ENCODE measurements at places on chromosomes 2 and 18.

DNA sequence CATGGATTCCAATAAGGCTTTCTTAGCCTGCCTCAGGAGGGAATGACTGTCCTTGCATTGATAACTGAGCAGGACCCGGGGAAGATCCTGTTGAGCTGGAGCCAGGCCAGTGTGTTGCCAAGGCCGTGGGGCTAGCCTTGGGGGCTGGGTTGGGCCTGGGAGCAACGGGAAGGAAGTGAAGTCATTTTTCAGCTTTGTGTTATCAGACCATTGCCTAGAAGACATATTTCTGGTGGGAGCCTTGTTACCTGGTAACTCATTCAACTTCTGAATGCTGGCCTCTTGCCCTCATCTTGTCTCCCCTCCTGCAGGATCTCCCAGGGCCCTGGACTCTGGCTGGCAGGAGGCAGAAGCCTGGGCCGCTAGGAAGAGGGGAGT lies 92.7 kb upstream of the MGAT5 start:
- no peak for DNase-seq

DNA sequence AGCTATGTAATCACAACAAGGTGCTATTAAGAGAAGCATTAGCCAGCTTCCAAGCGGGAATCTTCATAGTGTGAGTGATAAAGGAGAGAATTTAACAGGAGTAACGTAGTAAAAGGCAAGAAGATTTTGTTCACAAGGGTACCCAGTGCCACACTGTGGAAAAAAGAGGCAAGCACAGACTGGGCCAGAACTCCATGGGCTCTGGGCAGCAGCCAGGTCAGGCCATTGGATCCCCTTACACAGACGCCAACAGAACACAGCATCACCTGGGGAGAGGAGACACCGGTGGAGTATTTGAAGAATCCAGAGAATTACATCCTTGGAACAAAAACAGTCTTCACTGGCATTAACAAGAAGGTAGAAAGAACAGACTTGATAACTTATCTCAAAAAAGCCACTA lies 21.2 kb downstream of the AMER3 start:
- no peak for DNase-seq

- peak; percentile 35 for DNase-seq
Observed at GRCh38 chr2:64730551-64731262, 77.0 kb upstream of the SERTAD2 start.

DNA sequence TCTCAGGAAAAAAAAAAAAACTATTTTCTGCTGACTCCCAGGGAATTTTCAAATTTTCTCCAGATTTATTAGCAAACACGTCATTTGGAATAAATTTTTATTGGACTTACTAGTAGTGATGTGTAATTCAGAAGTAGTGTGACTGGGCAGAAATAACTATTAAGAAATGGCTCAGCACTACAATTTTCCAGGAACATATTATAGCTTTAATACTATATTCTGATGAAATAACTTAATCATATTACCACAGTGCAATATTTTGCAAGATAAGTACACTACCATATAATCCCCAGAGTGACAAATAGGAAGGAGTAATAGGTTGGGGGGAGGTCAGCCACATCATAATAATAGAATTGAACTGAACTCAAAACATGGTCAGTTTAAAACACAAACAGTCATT lies 19.7 kb upstream of the TNFAIP6 start:
- no peak for DNase-seq

- DNase-seq = peak; percentile 54
Observed at GRCh38 chr2:191030521-191031154, 16.7 kb upstream of the STAT1 start.

DNA sequence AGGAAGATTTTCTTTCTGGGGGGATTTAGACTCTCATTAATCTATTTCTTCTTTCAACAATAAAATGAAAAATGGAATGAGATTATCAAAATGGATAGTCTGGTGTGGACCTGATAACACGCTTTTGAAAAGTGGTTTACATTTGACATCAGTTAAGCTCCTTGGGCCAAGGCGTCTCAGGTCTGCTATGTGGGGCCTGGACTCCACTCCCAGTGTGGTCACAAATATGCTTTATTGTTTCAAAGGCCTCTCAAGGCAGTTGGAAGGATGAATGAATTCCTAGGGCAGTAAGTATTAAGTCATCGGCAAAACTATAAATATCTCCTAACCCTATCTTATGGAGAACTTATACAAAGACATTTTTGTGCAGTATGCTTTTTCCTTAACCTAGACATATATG lies 74.5 kb downstream of the ETAA1 start:
- DNase-seq = no peak

DNA sequence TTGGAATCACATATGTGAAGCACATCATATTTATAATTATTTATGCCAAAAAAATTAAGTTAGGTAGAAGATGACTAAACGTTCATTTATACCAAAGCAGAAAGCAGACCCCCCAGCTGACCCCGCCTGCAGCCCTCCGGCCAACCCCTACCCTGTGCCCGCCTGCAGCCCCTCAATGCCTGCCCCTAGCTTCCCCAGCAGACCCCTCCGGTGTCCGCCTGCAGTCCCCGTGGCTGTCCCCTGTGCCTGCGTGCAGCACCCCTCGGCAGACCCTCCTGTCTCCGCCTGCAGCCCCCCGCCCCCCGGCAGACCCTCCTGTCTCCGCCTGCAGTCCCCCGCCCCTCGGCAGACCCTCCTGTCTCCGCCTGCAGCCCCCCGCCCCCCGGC lies 136.2 kb downstream of the NFATC1 start:
- DNase-seq = no peak

Data from MM.1S (cell line).